Foreskin fibroblast (primary cell): ENCODE measurements at places on chromosomes 11 and 22.

DNA sequence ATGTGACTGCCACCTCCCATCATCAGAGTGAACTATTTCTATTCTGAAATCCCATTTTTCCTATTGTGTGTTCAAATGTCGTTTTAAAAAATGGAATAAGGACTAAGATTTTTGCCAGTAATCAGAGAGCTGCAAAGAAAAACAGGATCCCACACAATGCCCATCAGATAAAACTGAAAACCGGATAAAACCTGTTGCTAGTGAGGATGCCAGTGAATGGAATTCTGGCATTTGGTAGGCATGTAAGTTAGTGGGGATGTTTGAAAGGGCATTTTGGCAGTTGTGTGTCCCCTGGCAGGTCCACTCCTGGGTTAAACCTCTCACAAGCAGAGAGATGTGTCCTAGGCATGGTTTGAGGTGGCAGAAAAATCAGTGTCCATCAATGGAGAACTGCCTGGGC is 6.2 kb downstream of the DRAP1 start:
- DNase-seq: no peak

DNA sequence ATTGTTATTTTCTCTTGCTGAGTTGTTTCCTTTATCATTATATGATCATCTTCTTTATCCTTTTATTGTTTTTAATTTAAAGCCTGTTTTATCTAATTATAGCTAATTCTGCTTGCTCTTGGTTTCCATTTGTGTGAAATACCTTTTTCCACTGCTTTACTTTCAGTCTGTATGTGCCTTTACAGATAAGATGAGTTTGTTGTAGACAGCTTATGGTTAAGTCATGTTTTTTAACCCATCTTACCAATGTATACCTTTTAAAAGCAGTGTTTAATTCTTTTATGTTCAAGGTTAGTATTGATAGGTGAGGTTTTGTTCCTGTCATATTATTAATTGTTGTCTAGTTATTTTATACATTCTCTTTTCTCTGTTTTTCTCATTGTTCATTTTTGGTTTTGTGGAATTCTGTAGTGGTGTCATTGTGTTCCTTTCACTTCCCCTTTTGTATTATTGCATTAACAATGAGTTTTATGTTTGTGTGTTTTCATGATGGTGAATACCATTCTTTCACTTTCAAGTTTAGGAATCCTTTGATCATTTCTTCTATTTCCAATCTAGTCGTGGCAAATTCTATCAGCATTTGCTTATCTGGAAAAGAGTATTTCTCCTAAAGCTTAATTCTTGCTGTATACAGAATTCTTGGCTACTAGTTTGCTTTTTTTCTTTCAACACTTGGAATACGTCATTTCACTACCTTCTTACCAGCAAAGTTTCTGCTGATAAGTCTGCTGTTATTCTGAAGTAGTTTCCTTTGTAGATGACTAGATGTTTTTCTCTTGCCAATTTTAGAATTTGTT is 21.8 kb downstream of the OR5AN1 start:
- no peak for DNase-seq

DNA sequence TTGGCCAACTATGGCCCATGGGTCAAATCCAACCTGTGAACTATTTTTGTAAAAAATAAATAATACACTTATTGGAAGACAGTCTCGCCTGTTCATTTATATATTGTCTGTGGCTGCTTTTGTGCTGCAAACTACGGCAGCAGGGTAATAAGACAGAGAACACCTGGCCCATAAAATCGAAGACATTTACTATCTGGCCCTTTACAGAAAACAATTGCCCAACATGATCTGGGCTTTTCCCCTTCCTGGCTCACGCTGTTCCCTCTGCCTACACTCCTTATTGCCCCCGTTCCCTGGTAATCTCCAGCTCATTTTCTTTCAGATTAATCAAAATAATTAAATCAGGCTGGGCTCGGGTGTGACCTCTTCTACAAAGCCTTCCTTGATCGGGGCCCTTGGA is 5.6 kb downstream of the PLAAT2 start:
- no peak for DNase-seq

DNA sequence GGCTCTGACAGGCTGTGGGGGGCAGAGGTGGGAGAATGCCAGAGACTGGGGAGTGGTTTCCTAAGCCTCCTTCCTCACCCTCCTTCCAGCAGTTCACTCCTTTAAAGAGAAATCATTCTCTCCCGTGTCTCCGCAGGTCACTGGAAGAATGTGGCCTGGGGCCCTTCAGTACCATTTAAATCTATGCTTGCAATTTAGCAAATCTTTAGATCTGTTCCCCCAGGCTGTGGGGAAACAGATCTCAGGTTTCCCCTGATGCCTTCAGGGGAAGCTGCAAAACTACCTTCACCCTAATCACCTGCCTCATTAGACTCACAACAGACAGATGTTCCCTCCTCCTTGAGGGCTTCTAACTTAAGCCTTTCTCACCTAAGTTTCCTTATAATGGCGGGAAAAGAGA is 55.3 kb downstream of the KIRREL3 start:
- DNase-seq: no peak

DNA sequence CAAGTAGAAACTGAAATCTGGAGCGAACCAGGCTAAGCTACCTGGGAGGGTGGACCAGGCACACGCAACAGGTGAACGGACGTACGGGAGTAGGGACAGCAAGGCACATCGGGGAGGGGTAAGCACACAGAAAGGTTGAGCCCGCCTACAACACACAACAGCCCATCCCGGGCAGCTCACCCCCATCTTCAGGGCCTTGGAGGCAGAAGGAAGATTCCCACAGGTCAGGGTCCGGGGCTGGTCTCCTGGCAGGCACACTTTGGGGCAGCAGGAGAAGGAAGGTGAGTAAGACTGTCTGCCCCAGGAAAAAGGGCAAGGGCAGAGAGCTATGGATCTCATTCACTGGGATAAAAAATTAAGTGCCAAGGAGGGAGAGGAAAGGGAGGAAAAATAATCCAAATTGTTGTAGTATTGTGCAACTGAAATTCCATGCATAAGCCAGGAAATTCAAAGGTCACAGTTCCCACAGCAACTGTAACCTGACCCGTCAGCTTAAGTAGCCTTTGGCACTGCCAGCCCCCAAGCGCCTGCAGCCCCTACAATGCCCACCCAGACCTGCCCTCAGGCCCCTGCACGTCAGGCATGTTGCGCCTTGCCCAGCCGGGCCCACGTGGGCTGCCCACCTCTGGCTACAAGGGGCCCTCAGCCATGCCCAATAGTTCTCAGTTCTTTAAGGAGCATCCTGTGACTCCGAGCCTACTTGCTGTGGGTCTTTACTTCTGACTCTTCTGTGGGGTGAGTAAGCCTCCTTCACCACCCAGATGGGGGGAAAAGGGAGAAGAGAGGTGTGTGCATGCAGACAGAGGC is 51.8 kb downstream of the MICAL3 start:
- peak; percentile 64 for DNase-seq

DNA sequence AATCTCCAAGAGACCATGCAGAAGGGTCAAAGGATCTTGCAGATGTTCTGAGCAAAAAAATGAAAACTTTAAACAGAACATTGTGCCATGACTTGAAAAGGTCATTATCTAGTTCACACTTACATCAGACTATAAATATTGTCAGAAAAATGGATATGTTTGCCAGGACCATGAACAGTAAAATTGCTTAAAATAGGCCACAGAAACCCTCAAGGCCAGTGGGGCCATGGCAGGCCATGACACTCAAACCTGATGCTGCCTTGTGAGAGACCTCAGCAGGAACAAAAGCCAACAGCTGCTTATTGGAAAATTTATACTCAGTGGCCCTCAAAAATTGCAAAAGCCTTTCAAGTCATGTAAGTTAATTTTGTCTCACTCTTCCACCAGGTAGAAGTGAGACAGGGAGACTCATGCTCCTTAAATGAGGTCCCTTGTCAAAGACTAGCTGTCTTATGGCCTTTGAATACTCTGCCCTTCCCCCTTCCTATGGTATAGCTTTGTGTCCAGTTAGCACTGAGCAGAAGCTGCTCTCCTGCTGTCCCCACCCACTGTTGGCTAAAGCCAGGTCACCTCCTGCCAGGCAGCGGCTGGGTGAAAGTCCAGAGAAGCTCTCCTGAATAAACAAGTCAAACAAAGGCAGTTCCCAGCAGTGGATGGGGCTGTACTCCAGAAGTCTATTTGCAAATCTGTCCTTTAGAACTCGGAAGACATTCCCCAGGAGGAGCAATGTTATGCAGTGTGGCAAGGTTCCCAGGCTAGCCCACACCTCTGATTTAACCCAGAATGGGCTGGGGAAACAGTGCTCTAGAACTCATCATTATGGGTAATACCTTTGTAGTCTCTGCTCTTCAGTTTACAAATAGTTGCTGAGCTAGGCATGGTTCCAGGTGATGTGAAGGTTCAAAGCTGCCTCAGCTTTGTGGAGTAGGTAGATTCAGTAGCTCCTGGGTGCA is 21.4 kb downstream of the ADM start:
- DNase-seq: peak; percentile 54
